ENCODE measurements at places on chromosomes 7 and 10.
A peak's percentile ranks its signal among the peaks of the same experiment; 100 is the strongest.

GRCh38 chr7:111266613-111267012 lies 175.7 kb downstream of the LRRN3 start:
- no peak for DNase-seq

DNA sequence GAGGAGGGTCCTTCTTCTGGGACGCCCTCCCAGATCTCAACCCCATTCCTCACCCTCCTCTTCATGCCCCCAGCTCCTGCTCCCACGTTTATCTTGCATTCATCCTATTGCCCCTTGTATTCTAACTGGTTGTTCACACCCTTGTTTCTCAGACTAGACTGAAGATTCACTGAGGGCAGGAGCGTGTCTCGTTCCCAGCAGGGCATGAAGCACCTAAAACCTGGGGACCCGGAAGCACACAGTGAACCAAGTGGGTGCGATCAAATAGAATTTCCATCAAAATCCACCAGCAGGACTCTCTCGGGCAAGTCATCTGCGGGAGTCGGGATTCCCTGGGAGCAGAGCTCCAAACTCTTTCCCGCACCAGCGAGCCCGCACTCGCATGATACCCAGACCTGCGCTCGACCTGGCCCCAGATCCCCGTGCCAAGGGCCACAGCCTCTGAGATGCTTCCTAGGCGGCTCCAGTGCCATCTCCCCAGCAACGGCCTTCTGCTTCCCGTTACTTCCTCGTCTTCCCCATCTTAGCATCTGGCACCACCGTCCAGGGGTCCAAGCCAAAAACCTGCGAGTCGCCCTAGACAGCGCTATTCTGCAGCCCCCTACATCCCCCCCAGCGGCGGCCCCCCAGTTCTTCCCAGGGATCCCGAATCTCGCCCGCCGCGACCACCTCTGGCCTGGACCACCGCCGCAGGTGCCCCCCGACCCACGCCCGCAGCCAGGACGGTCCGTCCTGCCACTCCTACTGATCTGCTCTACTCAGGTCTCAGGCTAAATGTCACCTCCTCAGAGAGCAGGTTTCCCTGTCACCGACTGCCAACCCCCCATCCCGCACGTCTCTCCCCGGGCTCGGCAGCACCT lies 6.1 kb upstream of the GBX1 start:
- no peak for DNase-seq

- DNase-seq: no peak
These were observed 565 bp downstream of the ATP5MK start for GRCh38 chr10:103395754-103396066.

GRCh38 chr7:123867225-123867624 lies 22.3 kb downstream of the HYAL4 start:
- DNase-seq: no peak

DNA sequence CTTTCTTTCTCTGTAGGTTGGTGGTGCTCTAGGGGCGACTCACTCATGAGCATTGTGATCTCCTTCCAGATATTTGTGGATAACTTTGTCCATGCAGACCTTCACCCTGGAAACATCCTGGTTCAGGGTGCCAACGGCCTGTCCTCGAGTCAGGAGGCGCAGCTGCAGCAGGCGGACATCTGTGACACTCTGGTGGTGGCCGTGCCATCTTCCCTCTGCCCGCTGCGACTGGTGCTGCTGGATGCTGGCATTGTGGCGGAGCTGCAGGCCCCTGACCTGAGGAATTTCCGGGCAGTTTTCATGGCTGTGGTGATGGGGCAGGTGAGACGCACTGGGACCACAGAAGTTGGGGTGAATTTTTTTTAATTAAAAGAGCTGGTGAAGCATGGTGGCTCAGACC lies 9.6 kb upstream of the NDUFB2 start:
- DNase-seq: no peak

- DNase-seq: no peak
These were observed 259.0 kb downstream of the GRM8 start for GRCh38 chr7:126993626-126994213.

- no peak for DNase-seq
These were observed 13.5 kb downstream of the ESYT2 start for GRCh38 chr7:158815800-158816128.

DNA sequence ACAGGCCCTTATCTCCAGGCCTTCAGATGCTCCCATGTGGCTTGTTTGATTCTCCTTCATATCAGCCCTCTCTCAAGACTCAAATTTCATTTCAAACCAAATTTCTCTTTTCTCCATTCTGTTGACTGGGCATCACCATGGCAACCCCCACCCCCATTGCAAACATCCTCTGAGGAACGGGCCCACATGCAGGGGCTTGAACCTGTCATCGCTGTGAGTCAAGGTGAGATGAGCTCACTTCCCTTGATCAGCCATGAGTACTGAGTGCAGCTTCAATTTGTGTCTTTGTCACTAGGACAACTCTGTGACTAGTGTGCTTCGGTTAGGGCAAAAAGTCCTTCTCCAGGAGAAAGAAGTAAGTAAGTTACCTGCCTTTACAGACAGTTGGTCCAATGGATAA lies 41.9 kb downstream of the CALML3 start:
- DNase-seq: peak; percentile 52

- no peak for DNase-seq
These were observed 302.6 kb downstream of the KLF6 start for GRCh38 chr10:3482200-3482993.

DNA sequence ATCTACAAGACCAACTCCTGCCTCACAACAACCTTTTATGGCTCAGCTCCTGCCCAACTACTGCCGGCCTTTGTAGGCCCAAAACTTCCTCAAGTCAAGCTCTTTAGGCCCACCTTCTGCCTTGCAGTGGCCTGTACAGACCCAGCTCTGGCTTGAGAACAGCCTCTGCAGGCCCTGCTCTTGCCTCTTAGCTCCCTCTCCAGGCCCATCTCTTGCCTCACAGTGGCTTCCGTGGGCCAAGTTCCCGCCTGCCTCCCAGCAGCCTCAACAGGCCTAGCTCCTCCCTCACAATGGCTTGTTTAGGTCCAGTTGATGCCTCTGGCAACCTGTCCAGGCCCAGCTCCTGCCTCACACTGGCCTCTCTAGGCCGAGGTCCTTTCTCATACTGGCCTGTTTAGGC lies 32.4 kb upstream of the VKORC1L1 start:
- DNase-seq: peak; percentile 17

GRCh38 chr10:121990015-121990677 lies 1.2 kb downstream of the TACC2 start:
- DNase-seq: no peak

- DNase-seq: no peak
These were observed 93.3 kb upstream of the AGBL3 start for GRCh38 chr7:134892963-134893362.

DNA sequence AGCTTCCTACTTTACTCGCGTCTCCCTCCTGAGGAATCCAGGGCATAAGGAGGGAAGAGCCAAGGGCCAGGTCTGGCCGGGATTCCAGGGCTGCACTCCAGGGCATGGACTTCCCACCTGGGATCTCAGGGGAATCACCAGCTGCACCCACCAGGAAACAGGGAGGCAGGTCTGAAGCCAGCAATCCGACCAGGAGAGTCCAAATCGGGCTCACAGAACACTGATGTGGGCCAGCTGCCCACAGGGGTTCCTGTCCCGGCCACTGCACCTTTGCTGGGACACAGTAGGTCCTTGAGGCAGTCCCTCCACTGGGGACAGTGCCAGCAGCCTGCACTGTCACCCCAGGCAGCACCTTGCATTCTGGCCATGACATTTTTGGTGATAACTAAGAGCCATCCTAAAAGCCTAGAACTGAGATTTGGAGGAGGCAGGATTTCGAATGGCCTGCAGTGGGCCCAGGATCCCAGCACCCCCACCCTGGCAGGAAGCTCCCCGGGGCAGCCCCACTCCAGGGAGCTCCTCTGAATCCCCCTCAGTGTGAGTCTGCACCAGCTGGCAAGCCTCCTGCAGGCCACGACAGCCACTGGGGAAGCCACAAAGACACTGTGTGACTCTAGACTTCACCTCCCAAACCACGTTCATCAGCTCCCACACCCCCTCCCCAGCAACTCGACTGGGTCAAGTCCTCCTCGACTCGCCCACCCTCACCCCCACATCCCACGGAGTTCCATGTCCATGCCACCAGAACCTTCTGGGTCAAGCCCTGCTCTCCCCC lies 71.5 kb upstream of the PPP2R2D start:
- no peak for DNase-seq

All from activated naive CD4-positive, alpha-beta T cell treated with Interleukin-2 at 50 U/mL for 16 hours (primary cell).